ENCODE measurements at places on chromosomes 12 and 14.
A peak's percentile ranks its signal among the peaks of the same experiment; 100 is the strongest.

GRCh38 chr12:41701943-41702601 lies 442.6 kb downstream of the GXYLT1 start:
- DNase-seq: no peak

DNA sequence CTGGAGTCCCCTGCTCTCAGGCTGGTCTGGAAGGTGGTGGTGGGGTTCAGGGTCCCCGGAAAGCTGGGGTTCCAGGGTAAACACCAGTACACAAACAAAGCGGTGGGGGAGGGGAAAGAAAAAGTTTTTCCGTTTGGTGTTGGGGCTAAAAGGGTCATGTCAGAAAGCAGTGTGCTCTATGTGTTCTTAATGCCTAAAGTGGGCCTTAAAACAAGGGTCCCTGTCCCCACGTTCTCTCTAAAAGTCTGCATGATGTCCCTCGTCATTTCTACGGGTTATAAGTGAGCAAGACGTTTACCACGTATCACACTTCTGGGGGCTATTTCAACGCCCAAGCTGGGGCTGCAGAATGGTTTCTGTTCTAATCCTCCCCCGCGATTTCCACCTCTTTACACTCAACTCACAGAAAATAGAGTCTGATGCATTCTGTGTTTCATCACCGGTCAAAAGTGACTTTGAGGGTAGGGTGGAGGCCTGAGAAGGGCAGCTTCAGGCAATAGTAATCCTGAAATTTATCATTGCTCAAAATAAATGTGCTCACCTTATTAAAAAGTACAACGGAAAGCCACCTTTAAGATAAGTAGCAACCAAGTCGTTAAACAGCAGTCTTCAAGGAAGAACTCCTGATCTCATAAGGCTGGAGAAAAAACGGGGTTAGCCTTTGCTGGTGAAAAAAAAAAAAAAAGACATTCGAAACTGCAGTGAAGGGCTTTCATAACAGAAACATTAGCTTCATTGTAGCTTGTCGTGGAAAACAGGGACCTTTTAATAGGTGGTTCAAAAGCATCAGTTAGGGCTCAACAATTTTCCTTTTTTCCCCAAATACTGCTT lies 63.9 kb upstream of the PTGR2 start:
- DNase-seq: no peak

- DNase-seq: no peak
Measured at GRCh38 chr12:132674561-132674960, 12.6 kb downstream of the POLE start.

- no peak for DNase-seq
Measured at GRCh38 chr12:113891167-113891692, 74.9 kb downstream of the RBM19 start.

GRCh38 chr12:53324779-53325510 lies 3.5 kb upstream of the AAAS start:
- peak; percentile 62 for DNase-seq

- no peak for DNase-seq
Measured at GRCh38 chr12:96698965-96699364, 208.1 kb upstream of the NEDD1 start.

DNA sequence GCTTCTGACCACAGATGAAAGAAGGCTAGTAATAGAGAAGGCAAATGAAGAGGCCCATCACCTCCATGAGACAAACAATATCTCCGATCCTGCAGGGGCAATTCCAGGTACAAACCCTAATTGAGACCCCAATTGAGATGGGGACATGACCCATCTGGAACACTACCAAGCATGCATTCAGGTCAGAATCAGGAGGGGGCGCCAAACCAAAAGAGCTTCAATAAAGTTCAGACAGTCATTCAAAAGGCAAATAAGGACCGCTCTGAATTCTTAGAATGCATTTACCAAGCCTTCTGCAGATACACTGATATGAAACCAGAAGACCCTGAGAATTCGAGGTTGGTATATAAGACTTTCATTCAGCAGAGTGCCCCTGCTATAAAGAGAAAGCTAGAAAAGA lies 10.2 kb upstream of the EDDM3B start:
- no peak for DNase-seq

GRCh38 chr14:42961509-42961908 lies 1354.8 kb downstream of the LRFN5 start:
- no peak for DNase-seq

GRCh38 chr12:109033239-109034196 lies 12.7 kb upstream of the SVOP start:
- no peak for DNase-seq

DNA sequence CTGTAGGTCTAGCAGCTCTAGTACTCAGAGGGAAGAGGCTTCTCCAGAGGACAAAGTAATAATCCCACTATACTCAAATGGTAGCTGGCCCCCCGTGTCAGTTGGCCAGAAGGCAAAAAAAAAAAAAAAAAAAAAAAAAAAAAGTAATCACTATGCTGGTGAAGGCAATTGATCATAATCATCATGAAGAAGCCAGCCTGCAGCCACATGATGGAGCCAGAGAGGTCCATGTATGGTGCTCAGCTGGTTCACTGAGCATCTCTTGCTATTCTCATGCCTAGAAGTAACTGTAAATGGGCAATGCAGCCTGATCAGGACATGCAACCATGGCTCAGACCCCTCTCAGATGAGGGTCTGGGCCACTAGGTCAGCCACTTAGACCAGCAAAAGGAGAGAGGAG lies 378.8 kb downstream of the MED13L start:
- no peak for DNase-seq

DNA sequence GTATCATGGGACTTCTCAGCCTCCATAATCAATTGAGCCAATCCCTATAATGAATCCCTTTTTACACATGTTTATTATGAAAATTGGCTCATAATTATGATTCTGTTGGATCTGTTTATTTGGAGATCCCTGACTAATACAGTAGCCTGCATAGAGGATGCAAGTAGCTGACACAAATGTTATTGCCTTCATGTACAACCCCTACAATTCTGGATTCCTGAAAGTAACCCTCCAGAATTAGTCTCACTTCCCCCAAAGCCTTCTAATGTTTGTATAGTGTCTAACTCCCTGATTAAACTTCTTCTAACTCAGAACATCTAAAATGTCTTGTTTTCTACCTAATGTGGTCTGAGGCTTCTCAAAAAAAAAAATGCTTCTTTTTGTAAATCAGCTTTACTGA lies 6.6 kb upstream of the SMIM10L1 start:
- no peak for DNase-seq

DNA sequence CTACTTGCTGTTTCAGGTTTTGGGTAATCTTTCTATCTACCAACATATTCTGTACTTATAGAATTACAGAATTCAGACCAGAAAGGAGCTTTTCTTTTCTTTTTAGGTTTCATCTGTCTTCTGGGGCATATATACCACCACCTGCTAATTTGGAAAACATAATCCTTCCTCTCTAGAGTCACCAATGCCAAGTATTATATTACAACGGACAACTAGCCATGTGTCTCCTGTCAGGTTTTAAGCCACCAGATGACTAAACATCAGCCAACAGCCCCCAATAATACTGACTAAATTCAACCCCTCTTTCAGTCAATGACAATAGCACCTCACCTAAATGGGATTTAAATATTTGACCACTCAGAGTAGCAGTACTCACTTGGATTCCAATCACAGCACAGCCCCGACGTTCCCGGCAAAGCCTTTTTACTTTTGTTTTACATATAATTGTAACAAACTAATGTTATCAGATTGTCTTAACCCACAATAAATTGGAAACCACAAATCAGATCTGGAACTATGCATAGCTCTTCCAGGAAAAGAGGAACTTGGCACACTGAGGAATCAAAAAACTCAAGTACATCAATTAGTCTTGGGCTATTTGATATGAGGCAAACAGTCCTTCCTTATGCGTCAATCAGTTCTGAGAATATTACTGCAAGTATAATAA lies 13.5 kb downstream of the SLC11A2 start:
- DNase-seq: no peak

All from GM12864 (cell line).